Neural crest cell (in vitro differentiated cells): ENCODE measurements at places on chromosomes 13 and 19. TPM values are rescaled to one million over a fixed set of nuclear protein-coding genes. Genes with fewer than 3 reads are reported as not detected.

Gene PSG1
- total RNA-seq = not detected in 2 replicates

Gene NLRP4
- total RNA-seq = not detected in 2 replicates

GRCh38 chr13:82467626-82468025, 1414.6 kb downstream of the SLITRK1 start:
- no peak for DNase-seq

DNA sequence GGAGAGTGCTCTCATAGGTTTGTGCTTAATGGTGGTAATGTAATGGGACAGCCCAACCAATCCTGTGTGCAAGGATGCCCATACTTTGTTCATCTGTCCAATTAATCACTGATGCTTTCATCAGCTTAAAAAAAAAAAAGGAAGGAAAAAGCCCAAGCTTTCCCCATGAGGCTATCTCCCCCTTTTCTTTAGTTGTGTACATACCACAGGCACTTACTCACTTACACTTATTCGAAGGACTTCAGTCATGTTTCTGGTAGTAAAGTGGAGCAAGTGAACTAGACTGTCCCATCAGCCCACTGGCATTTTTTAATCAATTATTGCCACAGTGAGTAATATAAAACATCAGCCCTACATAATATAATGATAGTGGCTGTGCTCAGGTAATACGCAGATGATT, 183.5 kb upstream of the UFM1 start:
- DNase-seq = no peak

- no peak for DNase-seq
Observed at GRCh38 chr19:45739498-45740439, 6.5 kb downstream of the MEIOSIN start.
